ENCODE measurements at places on chromosomes 6 and 20.

GRCh38 chr20:53617791-53618489 lies 24.3 kb upstream of the ZNF217 start:
- no peak for DNase-seq

- DNase-seq: no peak
Observed at GRCh38 chr6:157661652-157662051, 161.4 kb upstream of the SNX9 start.

- DNase-seq: no peak
Observed at GRCh38 chr6:167497428-167498056, 172.7 kb downstream of the TTLL2 start.

GRCh38 chr20:41411391-41411847 lies 44.8 kb upstream of the EMILIN3 start:
- DNase-seq: no peak

DNA sequence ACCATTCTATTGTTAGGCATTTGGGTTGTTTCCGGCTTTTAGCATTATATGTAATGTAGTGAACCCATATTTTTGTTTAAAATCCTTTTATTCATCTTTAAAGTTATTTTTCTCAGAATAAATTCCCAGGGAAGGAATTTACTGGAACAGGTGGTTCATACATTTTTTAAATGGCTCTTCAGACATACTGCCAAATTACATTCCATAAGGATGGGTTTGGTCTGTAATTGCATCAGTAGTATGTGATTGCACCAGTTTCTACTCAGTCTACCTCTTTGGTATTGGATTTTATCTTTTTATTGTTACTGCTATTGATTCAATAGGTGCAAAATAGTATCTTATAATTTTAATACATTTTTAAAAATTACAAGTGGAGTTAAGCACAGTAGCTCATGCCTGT lies 27.2 kb downstream of the BRPF3 start:
- DNase-seq: no peak

Data from mesothelial cell of epicardium (in vitro differentiated cells).